Anterior cingulate cortex (tissue), 58 donors: ENCODE measurements at places on chromosomes 5 and 9.
A peak's percentile ranks its signal among the peaks of the same experiment; 100 is the strongest.

DNA sequence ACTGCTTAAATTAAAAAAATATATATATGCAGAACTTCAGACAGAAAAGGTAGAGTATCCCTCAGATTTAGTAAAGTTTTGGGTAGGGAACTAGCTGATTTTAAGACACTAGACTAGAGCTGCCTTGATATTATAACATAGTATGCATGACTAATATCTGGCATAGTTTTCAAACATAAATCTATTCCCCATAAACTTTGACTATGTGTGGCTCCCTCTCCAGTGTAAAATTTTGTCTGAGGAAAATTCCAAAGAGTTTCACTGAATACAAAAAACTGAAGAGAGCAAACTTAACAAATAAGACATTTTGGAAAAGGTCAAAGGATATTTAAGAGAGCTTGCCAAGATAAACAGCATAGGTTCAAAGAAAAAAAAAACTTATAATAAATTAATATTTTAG is 66.2 kb upstream of the ZNF462 start:
- DNase-seq, result no peak

DNA sequence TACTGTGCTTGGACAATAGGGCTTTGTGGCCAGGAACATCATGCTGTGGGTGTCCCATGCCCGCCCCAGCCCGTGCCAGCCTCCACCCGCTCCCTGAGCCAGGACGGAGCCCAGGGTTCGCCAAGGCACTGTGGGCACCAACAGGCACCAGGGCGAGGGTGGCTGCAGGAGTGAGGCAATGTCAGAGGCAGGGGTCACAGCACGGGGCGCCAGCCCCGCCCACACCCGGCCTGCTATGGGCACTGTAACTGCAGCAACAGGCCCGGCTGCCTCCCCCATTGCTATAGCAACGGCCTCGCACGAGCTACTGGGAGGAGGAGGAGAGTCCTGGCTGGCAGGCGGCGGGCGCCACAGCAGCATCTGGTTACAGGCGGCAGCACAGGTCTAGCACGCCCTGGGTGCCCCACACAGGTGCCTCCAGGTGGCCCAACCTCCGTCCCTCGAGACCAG is 2.5 kb downstream of the ABCA2 start:
- DNase-seq, result peak; percentile 83

DNA sequence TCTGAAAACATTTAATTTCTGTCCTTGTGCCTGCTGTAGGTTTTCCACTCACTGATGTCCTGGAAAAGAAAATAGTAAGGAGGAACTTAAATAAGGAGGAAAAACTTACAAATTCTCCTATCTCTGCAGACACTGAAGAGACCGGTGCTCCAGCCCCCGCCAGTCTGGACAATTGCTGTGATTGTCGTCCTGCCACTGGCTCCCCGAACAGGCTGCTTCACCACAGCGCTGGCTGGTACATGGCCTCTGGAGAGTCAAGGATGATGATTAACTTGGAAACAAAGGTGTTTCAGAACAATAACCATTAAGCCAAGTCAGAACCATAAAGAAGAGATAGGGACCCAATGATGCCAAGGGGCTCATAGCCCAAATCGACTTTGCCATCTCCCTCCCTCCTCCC is 7.3 kb downstream of the PLAC8L1 start:
- no peak for DNase-seq

DNA sequence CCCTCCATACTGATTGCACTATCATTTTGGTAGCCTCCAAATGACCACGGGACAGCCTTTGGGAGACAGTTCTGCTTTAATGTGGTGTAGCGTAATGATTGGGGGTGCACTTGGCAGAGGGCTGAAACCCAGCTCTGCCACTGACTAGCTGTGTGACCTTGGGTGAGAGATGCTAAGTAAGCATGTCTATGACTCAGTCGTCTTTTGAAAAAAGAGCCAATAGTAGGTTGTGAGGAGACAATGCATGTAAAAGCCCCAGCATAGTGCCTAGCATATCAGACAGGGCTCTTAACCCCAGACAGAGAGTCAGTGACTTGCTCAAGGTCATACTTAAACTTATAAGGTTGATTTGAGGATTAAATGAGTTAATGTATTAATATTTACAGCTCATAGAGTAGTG is 18.0 kb upstream of the CXCL14 start:
- DNase-seq, result no peak

DNA sequence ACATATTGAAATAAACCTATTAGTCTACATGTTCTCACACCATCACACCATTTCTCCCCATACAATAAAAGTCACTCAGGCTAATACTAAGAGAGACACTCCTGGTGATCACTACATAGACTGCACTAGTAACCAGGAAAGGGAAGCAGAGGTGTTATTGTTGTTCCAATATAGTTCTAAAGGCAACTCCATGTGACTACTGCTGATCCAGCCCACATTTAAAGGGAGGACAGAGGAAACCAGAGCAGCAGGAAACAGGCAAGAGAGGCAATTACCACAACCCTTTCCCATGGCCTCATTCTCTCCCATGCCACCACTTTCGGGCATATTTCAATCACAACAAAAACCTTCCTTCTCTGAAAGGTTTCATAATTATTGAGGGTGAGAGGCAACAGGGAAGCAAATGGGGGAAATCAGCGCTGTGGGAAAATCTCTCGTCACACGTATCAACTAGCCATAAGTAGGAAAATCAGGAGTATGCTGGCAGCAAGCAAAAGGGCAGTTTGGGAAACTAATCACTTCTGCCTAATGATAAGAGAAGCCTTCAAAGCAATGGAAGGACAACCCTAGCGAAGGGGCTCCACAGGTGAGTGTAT is 1.8 kb downstream of the UBAP2 start:
- DNase-seq, result no peak

GRCh38 chr5:137415231-137415681 is 83.9 kb downstream of the SPOCK1 start:
- DNase-seq, result no peak

DNA sequence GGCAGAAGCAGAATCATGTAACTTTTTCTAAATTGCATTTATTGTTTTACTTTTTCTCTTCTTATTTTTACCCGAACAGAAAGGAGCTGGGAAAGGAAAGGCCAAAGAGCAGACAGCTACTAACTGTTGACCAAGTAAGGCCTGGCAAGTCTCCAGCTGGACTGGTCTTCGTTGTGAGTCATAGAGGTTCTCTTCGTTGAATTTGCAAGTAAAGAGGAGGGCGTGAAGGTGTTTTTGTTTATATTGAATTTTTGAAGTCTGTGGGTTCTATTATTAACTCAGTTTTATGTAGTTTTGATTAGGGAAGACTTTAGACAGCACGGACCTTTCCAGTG is 416.5 kb upstream of the CCNH start:
- DNase-seq, result no peak

DNA sequence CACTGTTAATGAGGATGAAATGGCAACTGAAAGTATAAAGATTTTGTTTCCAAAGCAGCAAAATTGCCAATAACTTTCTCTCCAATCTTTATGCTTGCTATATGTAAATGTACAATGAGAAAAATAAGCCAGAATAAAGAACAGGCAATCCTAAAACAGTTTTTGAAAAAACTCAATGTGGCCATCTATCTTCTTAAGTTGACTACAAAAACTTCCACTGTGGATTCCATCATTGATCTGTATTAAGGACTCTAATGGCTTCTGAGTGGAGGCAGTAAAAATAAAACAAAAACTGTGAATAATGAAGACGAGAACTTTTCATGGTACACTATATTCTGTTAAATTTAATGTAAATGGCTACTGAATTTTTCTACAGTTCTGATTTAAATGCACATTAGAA is 382.9 kb downstream of the TMEM232 start:
- DNase-seq, result no peak

DNA sequence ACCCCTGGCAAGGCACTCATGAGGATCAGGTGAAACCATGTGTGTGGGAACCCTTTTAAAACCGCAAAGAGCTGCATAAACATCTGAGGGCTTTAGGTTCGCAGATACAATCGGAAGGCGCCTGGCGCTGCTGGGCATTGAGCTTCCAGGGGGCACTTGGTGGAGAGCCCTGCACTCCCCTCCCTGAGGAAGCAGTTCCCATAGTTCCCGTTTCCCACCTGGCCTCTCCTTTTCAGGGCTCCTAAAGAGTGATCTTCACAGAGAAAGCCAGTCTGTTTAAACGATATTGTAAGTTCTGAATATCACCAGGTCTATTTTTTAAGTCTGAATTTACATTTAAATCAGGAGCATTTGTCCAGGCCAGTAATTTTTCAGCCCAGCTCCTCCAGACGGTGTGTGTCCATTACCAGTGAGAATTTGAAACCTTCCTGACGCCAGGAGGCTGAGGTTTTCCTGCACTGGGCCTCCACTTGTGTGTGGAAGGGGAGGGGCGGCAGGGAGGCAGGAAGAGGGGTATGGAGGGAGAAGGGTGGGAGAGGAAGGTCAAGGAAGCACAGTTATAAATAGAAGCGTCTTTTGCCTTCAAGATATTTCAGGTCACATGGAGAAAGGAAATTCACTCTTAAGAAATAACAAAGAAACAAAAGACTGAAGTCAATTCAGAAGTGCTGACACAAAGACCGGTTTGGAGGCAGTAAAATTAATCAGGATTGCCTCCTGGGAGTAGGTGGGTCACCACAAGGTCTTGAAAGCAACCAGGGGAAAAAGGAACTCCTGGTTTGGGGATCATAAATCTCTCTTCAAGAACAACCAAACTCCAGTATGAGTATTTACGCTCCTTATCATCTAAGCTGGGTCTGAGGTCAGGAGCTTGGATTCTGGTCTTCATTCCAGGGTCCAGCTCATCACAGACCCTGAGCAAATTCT is 14.3 kb upstream of the MGAT1 start:
- DNase-seq, result no peak
